ENCODE measurements at places on chromosomes 7 and 10.

DNA sequence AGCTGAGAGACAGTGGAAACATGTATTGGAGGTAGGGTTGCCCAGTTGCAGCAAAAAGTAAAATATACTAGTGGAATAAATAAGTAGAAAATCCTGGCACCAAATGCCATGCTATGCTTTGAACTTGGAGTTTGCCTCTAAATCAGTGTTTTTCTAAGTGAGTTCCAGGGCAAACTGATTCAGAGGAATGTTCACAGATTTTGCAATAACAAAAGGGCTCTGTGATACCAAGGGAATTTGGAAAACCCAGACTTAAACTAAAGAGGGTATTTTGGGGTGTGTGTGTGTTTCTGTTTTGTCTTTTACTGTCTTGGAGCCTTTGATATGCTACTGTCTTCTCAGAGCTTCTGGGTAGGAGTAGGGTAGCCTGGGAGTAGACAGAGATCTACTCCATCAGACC lies 39.9 kb downstream of the SLC26A4 start:
- no peak for DNase-seq

- DNase-seq = no peak
Measured at GRCh38 chr10:116721547-116722392, 20.6 kb downstream of the HSPA12A start.

GRCh38 chr10:114526126-114526503 lies 121.8 kb upstream of the AFAP1L2 start:
- DNase-seq = no peak

- DNase-seq = no peak
Measured at GRCh38 chr10:66190413-66190812, 735.4 kb upstream of the LRRTM3 start.

- no peak for DNase-seq
Measured at GRCh38 chr10:87886635-87887034, 23.2 kb downstream of the PTEN start.

DNA sequence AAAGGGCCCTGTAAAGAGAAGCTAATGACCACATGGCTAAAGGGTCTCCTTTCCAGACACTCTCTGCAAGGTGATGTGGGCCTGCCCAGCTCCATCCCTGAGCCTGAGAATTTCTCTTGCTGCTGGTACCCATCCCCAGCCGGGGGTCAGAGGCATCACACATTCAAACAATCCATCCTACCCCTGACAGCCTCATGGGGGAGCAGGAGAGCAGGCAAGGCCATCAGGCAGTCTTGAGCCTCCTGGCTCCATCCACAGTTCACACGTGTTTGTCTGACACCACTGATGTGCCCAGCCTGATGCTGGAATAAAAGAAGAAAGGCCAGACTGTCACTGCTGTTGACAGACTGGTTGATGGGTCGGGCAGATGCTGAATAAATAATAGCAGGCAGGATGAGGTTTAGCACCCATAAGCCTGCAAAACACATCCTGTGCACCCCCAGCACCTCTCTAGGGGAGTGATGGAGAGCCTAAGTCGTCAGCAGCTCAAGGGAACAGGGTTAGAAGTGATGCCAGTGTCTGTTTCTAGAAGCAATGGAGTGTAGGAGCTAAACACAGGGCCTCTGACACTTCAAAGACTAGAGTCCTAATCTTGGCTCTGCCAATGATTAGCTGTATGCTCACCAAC lies 43.5 kb downstream of the TLL2 start:
- no peak for DNase-seq

DNA sequence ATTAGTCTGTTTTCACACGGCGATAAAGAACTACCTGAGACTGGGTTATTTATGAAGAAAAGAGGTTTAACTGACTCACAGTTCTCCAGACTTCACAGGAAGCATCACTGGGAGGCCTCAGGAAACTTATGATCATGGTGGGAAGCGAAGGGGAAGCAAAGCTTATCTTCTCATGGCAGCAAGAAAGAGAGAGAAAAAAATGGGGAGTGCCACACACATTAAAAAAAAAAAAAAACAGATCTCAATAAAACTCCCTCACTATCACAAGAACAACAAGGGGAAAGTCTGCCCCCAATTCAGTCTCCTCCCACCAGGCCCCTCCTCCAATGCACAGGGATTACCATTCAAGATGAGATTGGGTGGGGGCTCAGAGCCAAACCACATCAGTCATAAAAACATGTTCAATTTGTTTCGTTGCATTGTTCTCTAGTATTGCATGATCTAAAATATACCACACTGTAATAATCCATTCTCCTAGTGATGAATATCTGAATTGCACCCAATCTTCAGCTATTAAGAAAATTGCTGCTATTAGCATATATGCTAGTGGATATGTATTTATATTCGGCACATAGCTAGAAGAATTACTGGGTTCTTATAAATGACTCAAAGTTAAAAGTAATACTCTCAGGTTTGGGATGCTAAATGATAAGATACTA lies 328.9 kb upstream of the KCND2 start:
- no peak for DNase-seq

DNA sequence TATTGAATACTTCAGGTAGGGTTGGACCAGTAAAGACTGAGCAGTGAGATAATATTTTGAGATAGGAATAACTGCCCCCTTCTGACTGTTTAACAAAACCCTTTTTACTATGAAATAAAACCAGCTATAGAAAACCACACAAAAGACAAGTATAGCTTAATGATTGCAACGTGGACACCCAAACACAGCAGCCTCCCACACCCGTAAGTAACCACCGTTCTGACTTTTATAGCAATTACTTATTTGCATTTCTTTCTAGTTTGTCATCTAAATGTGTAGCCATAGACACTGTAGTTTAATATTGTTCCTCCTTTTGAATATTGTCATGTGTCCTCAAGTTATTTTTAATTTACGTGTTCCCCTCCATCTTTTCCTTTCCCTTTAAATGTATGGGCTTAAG lies 42.9 kb upstream of the SYPL1 start:
- no peak for DNase-seq

DNA sequence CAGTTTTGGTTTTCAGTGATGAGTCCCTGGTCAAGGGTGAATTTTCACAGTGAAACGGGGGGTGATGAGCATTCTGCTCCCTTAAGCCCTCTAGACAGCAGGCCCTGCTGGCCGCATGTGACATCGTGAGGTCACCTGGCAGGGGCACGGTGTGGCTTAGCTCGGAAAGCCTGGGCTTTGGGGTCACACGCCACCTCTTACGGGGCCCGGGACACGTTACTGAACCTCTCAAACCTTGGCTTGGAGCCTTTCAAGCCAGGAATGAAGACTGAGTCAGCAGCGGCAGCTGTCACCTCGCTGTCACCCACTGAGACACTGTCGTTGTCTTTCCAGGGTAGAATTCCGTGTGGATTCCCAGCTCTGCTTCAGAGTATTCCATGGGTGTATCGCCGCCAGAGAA lies 4.1 kb downstream of the GET4 start:
- no peak for DNase-seq

DNA sequence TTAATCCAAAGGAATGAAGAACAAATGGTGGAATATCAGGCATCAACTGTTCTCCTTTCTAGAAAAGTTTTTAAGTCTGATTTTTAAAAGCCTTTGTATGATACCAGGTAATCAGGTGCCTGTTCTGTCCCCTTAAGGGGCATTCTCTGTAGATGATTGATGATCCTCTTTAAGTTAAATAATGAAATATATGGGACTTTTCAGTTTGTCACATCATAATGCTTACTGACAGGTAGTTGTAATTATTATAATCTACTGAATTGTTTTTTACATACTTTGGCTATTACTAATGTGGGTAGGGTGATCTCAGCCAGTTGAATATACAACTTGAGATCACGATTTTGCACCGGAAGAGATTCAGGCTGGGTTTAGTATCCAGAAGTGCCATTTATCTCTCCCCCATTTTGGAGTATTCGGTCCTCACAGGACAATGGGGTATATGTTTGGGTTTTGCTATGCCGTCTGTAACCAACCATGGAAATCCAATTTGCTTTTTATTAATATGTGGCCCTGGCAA lies 330.2 kb downstream of the BICC1 start:
- no peak for DNase-seq

DNA sequence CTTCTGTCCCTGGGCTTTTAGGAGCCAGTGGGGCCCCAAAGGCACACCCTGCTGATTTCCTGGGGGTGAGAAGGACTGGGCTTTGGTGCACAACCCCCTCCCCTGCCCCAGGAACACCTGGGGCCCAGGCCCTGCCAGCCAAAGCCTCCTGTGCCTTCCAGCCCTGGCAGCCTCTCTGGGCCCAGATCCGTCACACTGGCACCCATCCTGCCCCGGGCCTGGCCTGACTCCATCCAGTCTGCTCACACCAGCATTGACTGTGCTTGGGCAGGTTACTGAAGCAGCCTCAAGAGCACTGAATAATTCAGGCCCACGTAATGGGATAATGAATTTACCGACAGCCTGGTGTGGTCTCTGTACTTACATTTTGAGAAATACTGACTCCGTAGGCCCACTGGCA lies 12.0 kb upstream of the COMTD1 start:
- no peak for DNase-seq
